H9 (cell line): ENCODE measurements at places on chromosomes 7 and 10. TPM values are rescaled to one million over a fixed set of nuclear protein-coding genes. Genes with fewer than 3 reads are reported as not detected.

The THSD7A gene
- total RNA-seq: 0.42 and 0.88 TPM in 2 replicates

The PRKG1 gene
- 10.0 and 10.4 TPM in 2 replicates for total RNA-seq

The MBLAC1 gene
- total RNA-seq: 1.6 and 1.9 TPM in 2 replicates

The SFTPD gene
- 0.18 and 0.24 TPM in 2 replicates for total RNA-seq

The AGAP9 gene
- total RNA-seq: 7.6 and 8.6 TPM in 2 replicates

The TEX36 gene
- not detected in 2 replicates for total RNA-seq

The TCAF2 gene
- 0.04 TPM in 2 replicates for total RNA-seq

The CYP26C1 gene
- 0.42 and 0.79 TPM in 2 replicates for total RNA-seq

The GLUD1 gene
- total RNA-seq: 101 and 102 TPM in 2 replicates

The HSPA14 gene
- total RNA-seq: 38.5 and 41.0 TPM in 2 replicates

The PPP1R17 gene
- 1.2 and 1.7 TPM in 2 replicates for total RNA-seq

The ACSM6 gene
- 0.18 TPM in 1 of 2 replicates, not detected in the other for total RNA-seq

The FUOM gene
- 39.6 and 41.8 TPM in 2 replicates for total RNA-seq

The ASB10 gene
- total RNA-seq: not detected in 2 replicates

The ACTR3C gene
- total RNA-seq: 1.2 and 2.2 TPM in 2 replicates

The VWA2 gene
- 1.4 and 1.6 TPM in 2 replicates for total RNA-seq

The ANKRD30A gene
- not detected in 2 replicates for total RNA-seq

The PRSS37 gene
- not detected in 2 replicates for total RNA-seq

The GPR22 gene
- total RNA-seq: not detected in 2 replicates

The CLCN1 gene
- 0.11 and 0.13 TPM in 2 replicates for total RNA-seq

The PRRT4 gene
- total RNA-seq: 0.15 and 0.24 TPM in 2 replicates

The GSTO1 gene
- total RNA-seq: 114 and 116 TPM in 2 replicates

The CUBN gene
- total RNA-seq: 0.26 and 0.37 TPM in 2 replicates

The GNAT3 gene
- total RNA-seq: not detected in 2 replicates

The ANK3 gene
- total RNA-seq: 56.0 and 59.6 TPM in 2 replicates

The HEPACAM2 gene
- not detected in 2 replicates for total RNA-seq

The GRM8 gene
- total RNA-seq: 1.2 and 1.8 TPM in 2 replicates

The CHN2 gene
- total RNA-seq: 3.3 and 3.7 TPM in 2 replicates

The VSTM2A gene
- total RNA-seq: 0.11 and 0.22 TPM in 2 replicates

The MACC1 gene
- total RNA-seq: 9.8 and 11.0 TPM in 2 replicates

The ZNF736 gene
- total RNA-seq: not detected in 2 replicates

The AKR1D1 gene
- total RNA-seq: 0.31 and 0.48 TPM in 2 replicates

The NT5C3A gene
- 22.1 and 22.9 TPM in 2 replicates for total RNA-seq

The GPR26 gene
- total RNA-seq: 0.07 and 0.09 TPM in 2 replicates

The TEX47 gene
- not detected in 2 replicates for total RNA-seq

The CNNM1 gene
- total RNA-seq: 0.33 and 0.35 TPM in 2 replicates

The LRRN3 gene
- total RNA-seq: 0.77 and 1.0 TPM in 2 replicates

The DNAJC12 gene
- 0.85 and 0.90 TPM in 2 replicates for total RNA-seq

The TMEM213 gene
- 0.22 TPM in 1 of 2 replicates, not detected in the other for total RNA-seq

The DNTT gene
- not detected in 2 replicates for total RNA-seq

The ABCB1 gene
- 0.15 and 0.33 TPM in 2 replicates for total RNA-seq

The SMKR1 gene
- 0.35 and 0.87 TPM in 2 replicates for total RNA-seq

The PRTFDC1 gene
- 6.8 and 7.5 TPM in 2 replicates for total RNA-seq

The PLAC9 gene
- 4.3 and 7.8 TPM in 2 replicates for total RNA-seq

The LRRC72 gene
- not detected in 2 replicates for total RNA-seq

The TMEM196 gene
- not detected in 2 replicates for total RNA-seq
